Spleen (tissue), 13 donors: ENCODE measurements at places on chromosomes 7 and 10. TPM values are rescaled to one million over a fixed set of nuclear protein-coding genes. Genes with fewer than 3 reads are reported as not detected.

DNA sequence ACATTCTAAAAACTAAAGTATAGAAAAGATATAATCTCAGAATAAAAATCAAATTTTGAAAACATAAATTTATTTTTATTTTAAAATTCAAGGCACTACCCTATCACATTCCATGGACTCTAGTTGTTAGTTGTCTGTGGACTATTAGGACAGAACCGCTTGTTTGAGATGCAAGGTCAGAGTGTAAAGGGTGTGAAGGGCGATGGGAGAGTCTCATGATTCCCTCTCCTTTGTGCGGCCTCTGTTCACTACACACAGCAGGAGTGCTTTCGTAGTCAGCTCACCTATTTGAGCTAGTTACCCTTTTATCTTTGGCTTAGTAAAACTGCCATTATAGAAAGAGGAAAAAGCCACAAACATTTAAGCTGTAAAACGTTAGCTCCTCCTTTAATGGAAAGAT, 189.8 kb upstream of the TEX47 start:
- DNase-seq, result no peak

HGF gene
- 20.9 TPM for total RNA-seq

DNA sequence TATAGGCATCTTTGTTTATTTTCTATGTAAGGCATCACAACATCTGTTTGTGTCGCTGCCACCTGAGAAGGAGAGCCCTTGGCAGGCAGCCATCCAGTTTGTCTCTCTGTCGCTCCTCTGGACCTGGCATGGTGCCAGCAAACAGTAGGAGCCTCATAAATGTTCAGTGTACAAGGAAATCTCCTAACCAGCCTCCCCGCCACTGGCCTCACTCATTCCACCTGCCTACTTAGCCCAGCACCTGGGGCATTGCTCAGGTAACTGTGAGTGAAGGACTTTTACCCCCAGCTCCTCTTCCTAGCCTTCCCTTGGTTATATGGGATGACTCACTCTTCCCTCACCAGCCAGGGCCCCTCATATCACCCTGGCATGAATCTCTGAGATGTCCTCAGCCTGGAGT, 61.7 kb upstream of the NPTX2 start:
- peak; percentile 30 for DNase-seq

NPFFR1 gene
- total RNA-seq, result not detected

MBLAC1 gene
- total RNA-seq, result 1.7 TPM

GRCh38 chr7:2853147-2853546, 9.0 kb upstream of the GNA12 start:
- DNase-seq, result no peak

DNA sequence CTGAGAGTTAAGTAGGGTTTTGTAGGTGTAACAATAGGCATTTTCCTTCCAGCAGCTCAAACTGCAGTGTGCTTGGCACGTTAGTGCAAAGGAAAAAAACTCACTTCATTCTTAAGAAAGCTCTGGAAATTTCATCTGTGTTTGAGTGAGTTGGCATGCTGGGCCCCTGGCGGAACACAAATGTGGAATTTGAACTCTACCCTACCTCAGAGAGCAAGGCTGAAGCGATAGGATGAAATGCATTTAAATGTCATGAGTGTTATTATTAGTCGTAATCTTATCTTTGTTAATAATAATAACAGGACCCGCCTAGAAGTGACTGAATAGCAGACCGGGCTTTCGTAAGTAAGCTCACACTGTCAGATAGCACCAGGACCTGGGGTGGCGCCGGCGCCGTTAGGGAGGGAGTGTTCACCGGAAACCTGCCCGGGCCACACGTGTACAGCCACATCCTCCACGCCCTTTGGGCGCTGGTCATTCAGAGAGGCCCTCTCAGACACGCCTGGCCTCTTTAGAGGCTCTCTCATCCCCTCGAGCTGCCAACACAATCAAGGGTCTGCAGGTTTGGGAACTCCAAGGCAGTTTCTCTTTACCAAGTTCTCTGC, 63.5 kb downstream of the GRK5 start:
- DNase-seq, result peak; percentile 94

DNA sequence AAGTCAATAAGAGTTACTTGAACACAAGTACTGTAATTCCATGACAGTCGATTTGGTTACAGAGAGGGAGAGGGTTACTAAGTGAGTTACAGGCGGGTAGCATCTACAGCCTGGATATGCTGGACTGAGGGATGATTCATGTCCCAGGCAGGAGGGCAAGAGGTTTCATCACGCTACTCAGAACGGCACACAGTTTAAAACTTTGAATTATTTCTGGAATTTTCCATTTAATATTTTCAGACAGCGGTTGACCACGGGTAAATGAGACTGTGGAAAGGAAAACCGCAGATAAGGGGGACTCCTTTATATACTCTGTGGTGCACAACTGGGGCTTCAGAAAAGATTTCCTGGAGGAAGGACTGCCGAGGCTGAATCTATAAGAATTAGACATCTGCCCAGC, 25.7 kb upstream of the LRRC4 start:
- no peak for DNase-seq

GRCh38 chr7:2118630-2119190, 114.0 kb downstream of the MAD1L1 start:
- no peak for DNase-seq

HHEX gene
- 50.1 TPM for total RNA-seq

DNA sequence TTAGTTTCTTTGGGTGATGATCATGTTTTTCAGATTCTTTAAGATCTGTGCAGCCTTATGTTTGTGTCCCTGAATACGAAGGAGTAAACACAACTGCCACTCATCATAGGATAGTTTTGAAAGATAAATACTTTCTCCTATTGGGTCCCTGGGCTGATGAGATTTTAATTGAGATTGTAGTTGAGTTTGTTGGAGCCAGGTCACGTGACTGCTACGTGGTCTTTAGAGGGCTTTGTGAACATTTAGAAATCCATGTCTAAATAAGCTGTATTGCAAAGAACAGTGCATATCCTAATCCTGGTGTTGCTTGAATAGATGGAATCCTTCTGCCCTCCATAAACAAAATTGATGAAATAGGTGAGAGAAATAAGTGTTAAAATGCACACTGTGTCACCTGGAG, 17.4 kb upstream of the ZNF716 start:
- no peak for DNase-seq

WEE2 gene
- not detected for total RNA-seq

NKX2-3 gene
- total RNA-seq, result 69.1 TPM

- peak; percentile 62 for DNase-seq
These were observed 120.8 kb downstream of the CDH23 start for GRCh38 chr10:71517298-71518169.

DNA sequence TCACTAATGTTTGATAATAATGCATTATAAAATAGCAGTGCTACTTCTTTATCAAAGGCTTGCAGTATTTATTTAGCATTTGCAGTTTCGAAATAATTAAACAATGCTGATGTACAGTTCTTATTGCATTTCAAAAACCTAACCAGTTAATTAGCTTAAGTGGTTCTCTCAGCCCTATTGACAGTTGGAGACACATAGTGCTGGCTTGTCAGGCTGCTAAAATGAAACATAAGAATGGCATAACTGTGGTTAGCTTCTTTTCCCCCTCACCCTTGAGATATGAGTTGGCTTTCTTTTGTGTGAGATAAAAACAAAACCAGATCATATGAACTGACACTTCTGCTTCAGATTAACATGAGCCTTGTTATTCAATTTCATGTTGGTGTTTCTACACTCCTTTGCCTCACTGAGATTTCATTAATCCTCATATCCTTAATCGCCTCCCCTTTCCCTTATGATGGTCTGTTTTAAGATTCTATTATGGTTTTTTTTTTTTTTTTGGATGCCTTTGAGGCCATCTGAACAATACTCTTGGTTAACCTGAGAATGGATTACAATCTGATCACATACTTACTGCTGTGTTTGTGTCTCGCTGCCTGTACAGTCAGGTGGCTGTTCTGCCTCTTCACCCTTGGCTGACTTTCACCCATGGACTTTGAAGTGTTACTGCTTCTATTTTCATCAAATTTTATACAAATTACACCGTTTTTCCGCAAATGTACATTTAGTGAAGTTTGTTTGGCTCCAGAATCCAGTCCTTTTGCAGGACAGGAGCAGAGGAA, 108.0 kb downstream of the SDK1 start:
- DNase-seq, result no peak

- DNase-seq, result no peak
These were observed 7.8 kb upstream of the MRPS24 start for GRCh38 chr7:43876976-43877745.

- DNase-seq, result no peak
These were observed 31.8 kb downstream of the DRGX start for GRCh38 chr10:49364051-49364450.

- DNase-seq, result no peak
These were observed 229.9 kb upstream of the MAGI2 start for GRCh38 chr7:79683185-79683890.

CTBP2 gene
- total RNA-seq, result 40.7 TPM

DNA sequence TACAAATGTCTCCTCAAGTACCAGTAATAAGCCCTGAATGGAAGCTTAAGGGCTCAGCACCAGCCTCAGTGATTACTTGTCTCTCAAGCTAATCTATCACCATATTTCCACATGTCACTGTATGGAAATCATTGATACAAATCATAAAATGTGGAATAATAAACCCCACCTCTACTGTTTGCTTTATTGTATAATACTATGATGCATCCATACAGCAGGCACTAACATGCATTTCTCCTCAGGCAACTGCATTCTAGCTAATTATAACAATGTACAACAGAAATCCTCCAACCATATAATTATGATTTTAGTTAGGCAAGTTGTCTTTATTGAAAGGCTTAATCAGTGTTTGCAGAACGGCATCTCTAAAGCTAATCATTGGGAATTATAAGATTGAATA, 26.2 kb downstream of the CRPPA start:
- DNase-seq, result no peak

- DNase-seq, result no peak
These were observed 550.2 kb downstream of the KCNMA1 start for GRCh38 chr10:77087366-77087765.

- DNase-seq, result no peak
These were observed 14.9 kb downstream of the SFTPD start for GRCh38 chr10:79933961-79934360.

- DNase-seq, result peak; percentile 29
These were observed 13.0 kb downstream of the EN2 start for GRCh38 chr7:155470686-155471638.

DNA sequence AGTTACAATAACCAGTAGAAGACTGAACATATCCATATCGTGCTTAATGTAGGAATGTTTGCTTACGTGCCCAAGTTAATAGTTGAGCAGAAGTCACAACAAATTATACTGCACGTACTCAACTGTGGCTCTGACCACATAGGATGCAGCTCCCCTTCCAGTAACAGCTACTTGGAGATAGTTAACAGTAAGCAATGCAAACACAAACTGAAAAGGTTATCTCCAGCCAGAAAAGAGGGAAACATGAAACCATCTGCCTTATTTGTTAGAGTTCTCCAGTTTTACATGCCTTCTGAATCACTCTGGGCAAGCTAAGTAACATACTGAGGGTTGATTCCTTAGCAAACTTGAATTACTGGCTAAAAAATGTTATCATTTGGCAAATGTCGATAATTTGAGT, 9.8 kb downstream of the DHX32 start:
- DNase-seq, result no peak

DNA sequence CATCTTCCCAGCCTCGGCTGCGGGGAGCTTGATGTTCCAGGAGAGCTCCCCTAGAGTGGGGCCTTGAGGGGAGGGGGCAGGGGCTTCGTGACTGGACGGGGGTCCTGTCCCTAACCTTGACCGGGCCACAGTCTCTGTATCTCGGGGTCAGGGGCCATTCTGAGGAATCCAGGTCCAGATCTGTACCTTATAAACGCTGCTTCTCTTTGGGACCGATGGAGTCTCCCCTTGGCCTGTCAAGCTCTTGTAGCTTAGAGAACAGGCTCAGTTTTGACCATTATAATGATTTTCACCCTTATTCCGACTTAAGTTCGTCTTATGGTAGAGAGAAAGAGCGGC, 831 bp downstream of the ZKSCAN5 start:
- no peak for DNase-seq

GRCh38 chr10:99975106-99975829, 34.5 kb downstream of the DNMBP start:
- no peak for DNase-seq

DNA sequence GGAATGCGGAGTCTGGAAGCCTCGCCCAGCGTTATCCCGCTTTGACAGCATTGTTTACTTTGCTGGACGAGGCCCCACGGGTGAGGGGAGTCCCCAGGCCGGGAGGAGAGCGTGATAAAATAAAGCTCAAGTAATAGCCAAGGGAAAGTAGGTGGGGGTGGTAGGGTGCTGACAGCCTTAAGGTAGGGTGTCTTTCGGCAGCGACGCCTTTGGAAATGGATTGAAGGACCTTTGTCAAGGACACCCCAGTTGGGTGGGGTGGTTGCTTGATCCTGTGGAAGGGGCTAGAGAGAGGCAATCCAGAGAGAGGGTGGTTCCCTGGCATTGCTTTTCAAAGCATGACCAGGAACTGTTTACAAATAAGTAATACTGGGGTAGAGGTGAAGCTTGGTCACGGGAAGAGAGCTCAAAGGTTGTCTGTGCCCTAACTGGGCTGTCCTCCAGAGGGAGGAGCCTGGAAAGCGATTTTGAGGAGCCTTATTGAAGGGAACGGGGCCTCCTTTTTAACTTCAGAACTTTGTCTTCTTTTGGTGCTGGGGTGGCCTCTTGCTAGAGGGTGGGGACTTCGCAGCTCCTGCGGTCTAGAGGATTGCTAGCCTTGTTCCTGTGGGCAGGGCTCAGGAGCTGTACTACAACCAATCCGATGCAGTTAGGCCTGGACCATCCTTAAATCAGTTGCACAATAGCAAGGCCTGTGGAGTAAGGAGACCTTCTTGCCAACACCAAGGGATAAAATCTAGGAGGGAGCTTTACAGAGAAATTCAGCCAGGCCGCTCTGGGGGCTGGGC, 1.3 kb downstream of the EIF4EBP2 start:
- DNase-seq, result peak; percentile 78

- DNase-seq, result no peak
These were observed 98.9 kb downstream of the DYNC1I1 start for GRCh38 chr7:95871075-95871848.

DNA sequence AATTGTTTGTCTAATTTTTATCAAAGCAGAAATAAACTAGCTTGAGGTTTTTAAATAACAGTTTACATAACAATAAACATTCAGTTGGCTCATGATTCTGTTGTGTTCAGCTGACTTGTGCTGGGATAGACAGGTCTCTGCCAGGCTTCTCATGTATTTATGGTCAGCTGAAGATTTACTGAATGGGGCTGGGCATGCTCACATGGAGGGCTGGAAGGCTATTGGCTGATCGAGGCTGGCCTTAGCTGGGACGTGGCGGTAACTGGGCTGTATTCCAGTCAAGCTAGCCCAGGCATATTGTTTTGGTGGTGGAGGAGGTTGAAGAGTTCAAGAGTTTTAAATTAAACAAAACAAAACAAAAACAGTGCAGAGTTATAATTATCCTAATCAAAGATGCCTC, 251.0 kb upstream of the MTPN start:
- no peak for DNase-seq

GRCh38 chr7:4052130-4052529, 630.0 kb upstream of the FOXK1 start:
- DNase-seq, result no peak

DNA sequence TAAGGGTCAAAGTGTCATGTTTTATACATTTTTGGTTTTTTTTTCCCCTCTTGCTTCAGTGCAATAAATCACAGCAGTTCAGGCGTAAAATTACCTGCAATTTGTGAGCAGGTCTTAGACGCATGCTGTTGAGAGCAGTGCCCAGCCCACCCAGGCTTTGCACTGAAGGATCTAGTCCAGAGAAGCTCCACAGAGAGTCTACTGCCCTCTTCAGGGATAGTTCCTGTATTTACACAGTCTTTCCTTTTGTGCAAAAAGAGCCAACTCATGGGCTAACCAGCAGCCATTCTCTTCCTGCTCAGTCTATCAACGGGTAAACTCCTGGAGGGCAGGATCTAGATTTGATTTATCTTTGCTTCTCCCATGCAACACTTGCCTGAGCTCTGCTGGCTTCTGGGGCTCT, 82.2 kb upstream of the NAMPT start:
- peak; percentile 79 for DNase-seq

GRCh38 chr10:131418681-131419080, 107.2 kb upstream of the TCERG1L start:
- DNase-seq, result no peak
